Activated T-helper 1 cell treated with Interleukin-2 at 50 U/mL for 16 hours (primary cell): ENCODE measurements at places on chromosomes 5 and 9.
A peak's percentile ranks its signal among the peaks of the same experiment; 100 is the strongest.

DNA sequence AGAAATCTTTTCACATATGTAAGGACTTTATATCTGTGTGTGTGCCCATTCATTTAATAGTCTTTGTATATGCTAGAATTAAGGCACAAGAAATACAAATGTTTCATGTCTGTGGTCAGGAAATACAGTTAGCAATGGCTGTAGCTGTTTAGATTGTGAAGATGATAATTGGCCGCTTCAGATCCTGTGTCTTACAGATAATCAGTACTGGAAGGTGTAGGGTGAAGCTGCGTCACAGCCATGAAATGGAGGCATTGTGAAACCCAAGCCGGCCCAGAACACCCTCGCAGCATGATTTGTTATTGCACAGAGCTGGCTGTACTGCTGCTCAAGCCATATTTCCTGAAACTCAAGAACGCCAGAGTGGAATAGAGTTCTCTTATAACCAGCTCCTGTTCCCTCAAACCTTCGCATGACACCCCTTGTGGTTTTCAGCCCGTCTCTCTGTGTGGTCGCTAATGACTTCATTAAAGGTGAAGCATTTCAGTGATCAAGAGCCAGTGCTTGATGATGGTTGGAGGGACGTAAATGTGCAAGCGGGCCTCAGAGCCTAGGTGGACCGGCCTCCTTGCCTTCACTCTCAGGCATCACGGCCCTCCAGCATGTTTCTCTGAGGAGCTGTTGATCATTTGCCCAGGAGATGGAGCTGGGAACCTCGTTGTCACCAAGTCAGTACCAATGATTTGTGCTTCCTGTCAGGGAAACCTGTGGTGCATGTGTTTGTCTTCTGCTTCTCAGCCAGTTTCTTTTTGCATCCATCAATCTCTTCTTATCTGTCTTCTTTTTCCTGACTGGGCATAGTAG, 80.1 kb downstream of the F2RL2 start:
- DNase-seq: peak; percentile 31

DNA sequence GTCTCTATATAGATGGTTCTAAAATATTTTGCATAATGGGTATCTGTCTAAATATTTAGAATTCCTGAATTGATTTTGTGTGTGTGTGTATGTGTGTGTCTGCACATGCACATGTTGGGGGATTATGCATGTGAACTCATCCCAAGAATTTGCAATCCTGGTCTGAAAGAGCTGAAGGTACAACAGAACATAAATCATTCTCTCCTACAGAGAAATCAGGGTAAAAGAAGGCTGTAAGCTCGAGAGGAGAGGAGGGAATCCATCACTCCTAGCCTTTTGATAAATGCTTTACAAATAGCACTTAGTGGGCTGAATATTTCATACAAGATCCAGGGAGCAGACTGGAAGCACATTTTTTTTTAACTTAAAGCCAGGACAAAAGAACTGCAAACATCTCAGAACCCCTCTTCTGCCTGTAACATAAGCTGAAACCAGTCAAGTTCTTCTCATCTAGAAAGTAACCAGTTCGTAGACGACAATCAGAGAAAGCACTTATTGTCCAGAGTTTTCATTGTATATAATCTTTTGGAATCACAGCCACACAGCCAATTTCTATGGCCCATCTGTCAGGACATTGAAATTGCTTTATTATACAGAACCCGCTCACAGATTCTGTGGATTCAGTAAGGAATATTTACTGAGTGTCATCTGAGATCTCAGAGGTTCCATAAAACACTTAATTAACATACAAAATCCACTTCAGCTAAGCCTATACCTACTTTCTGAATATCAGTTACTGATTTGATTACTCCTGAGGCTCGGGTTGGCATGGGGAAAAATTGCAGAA, 541.4 kb upstream of the ZNF462 start:
- no peak for DNase-seq

GRCh38 chr5:119966028-119966427, 336.7 kb downstream of the FAM170A start:
- DNase-seq: no peak

- no peak for DNase-seq
These were observed 98.5 kb downstream of the SYK start for GRCh38 chr9:90900130-90900529.

- no peak for DNase-seq
These were observed 90.2 kb upstream of the BOD1 start for GRCh38 chr5:173706700-173707099.

DNA sequence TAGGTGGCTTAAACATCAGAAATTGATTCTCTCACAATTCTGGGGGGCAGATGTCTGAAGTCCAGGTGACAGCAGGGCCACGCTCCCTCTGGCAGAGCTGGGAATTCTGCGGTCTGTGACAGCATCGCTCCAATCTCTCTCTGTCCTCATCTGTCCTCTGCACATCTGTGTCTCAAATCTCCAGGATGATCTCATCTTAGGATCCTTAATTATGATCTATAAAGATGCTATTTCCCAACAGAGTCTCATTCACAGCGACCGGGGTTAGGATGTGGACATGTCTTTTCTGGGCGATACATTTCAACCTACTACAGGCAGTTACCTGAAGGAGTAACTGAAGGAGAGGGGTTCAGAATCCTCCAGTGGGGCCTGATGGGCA, 31.4 kb downstream of the ANKRD33B start:
- DNase-seq: no peak

DNA sequence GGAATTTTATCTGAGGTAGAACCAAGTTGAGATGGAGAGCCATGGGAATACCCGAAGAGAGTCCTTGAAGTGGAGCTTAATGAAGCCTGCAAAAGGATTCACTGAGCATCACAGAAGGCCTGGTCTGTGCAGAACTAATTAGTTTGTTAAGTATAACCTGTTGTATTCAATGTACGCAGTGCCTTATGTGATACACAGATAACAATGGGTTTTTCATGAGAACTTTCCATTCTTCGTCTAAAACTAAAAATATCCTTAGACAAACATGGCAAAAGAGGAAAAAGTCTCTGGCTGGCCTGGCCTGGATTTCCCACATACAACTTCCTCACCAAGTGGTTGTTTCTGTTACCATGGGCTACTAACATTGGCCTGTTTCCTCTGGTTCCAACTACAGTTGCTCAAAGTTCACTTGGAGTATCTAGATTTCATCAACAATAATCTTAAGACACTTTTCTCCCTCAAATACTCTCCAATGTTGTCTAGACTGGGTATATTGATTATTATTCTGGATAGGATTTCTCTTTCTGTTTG, 237.6 kb upstream of the ZNF462 start:
- DNase-seq: no peak

DNA sequence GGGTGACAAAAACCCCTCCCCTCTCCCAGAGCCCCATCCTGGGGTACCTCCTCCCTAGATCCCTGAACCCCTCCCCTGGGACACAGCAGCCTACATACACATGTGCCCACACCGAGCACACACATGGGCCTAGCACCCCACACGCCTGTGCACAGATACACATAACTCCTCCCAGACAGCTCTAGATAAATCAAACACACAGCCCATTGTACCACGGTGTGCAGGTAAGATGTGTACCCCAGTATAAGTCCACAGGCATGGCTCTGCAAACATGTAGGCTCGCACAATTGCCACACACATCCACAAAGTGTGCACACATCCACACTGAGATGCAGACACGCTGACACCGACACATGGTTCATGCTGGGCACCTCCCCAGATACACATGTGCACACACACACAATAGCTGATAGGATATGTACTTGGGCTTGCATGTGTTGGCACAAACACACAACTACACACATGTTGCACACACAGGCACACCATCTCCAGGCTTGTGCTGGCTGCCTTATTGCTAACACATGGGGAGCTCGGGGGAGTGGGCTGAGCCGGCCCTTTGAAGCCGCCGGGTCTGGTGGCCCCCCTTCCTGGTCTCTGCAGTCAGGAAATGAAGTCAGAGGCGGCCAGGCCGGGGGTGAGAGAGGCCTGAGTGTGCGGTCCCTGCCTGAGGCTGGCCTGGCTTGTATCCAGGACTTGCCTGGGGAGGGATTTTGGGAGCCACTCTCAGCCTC, 30.2 kb downstream of the GOLGA2 start:
- no peak for DNase-seq

DNA sequence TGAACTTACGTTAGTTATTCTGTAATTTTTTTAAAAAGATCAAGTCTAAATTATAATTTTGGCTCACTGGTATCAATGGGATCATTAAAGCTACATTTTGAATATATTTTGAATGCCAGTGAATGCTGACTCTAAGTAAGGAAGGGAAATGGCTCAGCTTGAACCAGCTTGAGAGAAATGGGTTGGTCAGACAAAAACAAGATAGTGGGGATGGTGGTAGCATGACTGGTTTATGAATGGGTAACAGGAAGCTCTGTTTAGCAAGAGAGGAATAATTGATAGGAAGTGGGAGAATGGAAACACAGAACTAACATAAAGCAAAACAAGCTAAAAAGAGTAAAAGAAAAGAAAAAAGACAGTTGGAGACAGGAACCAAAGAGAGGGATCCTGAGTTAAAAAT, 220.2 kb downstream of the ADAMTS6 start:
- DNase-seq: no peak

GRCh38 chr9:22035591-22036011, 26.5 kb upstream of the CDKN2B start:
- no peak for DNase-seq

DNA sequence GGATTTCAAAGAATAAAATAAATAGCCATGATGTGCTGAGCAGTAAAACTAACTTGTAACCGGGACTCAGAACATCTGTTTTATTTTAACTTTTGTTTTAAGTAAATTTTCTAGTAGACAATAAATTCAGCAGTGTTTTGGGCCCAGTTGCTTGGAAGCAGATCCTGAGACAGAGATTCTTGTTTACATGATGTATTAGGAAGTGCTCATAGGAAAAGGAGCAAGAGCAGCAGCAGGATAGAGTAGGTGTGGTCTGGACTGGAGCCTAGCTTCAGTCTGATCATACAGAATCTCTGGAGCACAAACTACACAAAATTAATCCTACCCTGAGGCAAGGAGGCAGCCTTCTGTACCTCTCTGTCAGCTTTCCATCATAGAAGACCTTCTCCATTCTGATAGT, 139.2 kb upstream of the CCNH start:
- DNase-seq: no peak

DNA sequence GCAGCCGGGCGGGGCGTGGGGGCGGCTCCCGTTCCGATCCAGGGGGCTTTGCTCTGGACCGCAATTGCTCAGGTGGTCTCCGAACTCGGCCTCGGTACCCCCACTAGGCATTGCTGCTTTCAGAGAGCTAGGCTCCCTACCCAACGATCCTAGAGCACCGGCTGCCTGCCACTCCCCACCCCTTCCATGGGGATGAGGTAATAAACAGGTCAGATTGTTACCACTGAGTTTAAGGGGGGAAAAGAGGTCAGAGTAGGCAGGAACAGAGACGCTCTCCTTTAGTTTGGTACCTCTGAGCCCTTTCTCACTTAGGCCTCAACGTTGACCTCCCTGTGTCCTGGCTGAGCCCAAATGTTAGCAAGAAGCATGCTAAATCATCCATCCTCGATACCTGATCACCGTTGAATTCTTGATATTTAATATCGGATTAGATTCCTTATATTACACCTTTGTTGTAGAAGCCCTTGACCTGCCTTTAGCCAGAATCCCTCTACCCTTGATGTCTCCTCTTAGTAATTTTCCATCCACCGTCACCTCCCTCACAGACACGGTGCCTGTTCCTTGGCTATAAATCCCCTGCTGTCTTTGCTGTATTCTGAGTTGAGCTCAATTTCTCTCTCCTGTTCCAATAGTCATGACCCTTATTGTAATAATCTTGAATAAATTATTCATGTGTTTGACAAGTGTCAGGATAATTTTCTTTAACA, 588 bp upstream of the PLPP1 start:
- DNase-seq: no peak

DNA sequence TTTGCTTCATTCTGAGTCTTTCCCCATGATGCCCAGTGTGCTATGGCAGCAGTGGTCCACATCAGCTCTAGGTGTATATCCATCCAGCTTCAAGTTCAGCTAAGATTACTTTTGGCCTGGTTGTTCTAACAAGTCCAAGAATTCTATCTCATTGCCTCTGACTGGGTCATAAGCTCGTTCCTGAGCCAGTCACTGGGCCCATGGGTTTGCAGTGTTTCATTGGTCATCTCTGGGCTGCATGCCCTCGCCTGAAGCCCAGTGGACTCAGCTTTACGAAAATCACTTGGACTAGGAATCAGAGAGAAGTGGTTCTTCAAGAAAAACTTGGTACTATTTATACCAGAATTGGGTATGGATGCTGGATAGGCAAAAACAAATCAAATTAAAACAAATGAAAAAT, 16.1 kb upstream of the ARHGAP26 start:
- DNase-seq: no peak

GRCh38 chr5:95382801-95383200, 8.4 kb upstream of the FAM81B start:
- no peak for DNase-seq

DNA sequence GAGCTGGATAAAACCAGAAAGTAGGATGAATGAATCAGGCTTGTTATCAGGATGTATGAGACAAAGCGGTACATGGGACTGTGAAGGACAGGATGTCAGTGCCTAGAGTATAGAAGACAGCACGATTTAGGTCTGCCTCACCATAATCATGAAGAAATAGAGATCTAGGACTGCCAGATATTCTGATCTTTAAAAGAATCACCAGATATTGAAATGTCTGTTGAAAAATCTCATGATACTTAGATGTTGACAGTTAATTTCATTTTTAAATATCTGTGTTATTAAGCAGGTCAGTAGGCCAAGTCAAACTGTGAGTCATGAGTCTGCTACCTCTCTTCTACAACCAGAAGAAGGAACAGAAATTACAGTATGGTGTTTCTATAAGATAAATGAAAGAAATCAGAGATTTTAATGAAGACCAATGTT, 65.0 kb downstream of the ST8SIA4 start:
- no peak for DNase-seq

- DNase-seq: no peak
These were observed 184.1 kb downstream of the MARCHF11 start for GRCh38 chr5:15995341-15996052.

DNA sequence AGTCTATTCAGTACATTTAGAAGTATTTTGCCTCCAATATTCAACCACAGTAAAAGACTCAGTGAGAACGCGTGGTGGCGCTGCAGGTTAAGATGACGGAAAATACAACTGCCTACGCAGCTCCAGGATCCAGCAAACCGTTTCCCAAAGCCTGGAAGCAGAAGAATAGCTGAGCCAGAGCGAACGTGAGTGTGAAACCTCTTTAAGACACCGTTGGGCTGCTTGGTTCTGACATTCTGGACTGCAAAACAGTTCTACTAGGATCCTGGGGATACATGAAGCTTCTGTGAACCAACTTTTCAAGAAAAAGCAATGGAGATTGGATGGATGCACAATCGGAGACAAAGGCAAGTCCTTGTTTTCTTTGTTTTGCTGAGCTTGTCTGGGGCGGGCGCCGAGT, at the start of gene PCDHB16:
TSS of gene PCDHB16 (plus strand) at position 140 of the 400 bp plus-strand sequence. CDS start at position 313, 173 bp downstream.
- DNase-seq: no peak

GRCh38 chr5:65163698-65164097, 318.0 kb downstream of the ADAMTS6 start:
- no peak for DNase-seq

- no peak for DNase-seq
These were observed 141.1 kb upstream of the MEF2C start for GRCh38 chr5:89024045-89024444.

- DNase-seq: no peak
These were observed 408.3 kb downstream of the SH3GL2 start for GRCh38 chr9:17987189-17987588.
